Stromal cell of bone marrow (primary cell): ENCODE measurements at places on chromosomes 3 and 15.

- peak; percentile 19 for DNase-seq
Observed at GRCh38 chr3:147246906-147247305, 159.4 kb downstream of the ZIC4 start.

DNA sequence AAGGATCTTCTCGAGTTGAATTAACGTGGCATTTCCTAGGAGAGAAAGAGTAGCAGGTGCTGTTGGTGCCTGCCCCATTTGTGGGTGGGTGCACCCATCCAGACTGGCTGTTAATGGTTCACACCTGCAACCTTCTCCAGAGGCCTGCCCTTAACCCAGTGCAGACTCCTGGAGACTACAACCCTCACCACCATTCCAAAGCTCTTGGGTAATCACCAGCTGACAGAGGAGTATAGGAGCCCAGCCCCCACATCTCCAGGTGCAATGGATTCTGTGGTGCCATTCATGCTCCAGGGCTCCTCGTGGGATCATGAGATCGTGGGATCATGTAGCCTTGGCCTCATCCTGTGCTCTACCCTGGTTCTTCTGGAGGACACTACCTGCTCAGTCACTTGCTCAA is 60.2 kb downstream of the SEMA5B start:
- no peak for DNase-seq

- DNase-seq: no peak
Observed at GRCh38 chr3:2839876-2840275, 270.3 kb downstream of the IL5RA start.

DNA sequence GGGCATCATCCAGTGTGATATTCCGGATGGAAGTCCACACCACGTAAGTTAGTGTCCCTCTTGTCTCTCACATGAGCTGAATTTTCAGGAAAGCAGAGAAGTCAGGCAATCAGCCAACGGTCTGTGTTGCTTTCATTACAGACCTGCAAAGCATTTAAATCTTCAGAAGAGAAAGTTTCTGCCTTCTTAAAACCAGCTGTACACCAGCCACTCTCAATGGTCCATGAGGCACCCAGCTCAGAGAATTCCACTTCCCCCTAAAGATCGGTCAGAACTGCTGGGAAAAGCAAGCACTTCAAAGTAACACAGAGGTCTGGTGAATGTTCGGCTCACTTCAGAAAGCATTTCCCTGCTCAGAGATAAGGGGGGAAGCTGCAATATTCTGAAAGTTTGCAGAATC is 903.7 kb downstream of the EPHA3 start:
- DNase-seq: no peak
